HFF-Myc (cell line): ENCODE measurements at places on chromosomes 4 and X.

DNA sequence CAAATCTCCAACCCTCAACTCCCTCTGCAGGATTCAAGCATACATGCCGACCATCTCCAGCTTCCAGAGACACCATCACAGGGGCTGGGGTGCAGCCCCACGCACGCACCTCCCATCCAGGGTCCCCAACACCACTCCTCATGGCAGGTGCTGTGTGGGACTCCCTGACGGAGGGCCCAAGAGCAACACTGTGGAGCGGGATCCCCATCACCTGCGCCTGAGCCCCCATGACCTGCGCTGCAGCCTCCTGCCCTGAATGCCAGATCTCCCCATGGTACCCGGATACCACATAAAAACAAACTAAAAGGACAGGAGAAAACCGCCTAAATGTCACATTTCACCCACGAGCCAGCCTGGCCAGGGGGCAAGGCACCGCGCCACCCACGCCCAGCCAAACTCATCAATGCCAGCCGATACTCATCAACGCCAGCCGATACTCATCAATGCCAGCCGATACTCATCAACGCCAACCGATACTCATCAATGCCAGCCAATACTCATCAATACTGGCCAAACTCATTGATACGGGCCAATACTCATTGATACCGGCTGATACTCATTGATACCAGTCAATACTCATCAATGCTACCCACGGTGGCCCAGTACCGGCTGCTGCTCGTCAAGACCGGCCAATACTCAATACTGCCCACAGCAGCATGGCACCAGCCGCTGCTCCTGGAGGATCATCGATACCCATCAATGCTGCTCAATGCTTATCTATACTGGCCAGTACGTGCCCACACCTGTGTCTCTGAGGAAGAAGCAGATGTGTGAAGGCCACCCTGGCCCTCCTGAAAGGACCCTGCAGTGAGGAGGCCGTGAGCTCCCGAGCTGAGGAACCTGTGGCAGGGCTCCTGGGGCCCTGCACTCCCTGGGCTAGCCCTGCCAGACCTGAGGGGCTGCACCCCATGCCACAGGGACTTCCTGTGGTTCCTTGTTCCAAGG lies 6.2 kb downstream of the CTBP1 start:
- no peak for DNase-seq

DNA sequence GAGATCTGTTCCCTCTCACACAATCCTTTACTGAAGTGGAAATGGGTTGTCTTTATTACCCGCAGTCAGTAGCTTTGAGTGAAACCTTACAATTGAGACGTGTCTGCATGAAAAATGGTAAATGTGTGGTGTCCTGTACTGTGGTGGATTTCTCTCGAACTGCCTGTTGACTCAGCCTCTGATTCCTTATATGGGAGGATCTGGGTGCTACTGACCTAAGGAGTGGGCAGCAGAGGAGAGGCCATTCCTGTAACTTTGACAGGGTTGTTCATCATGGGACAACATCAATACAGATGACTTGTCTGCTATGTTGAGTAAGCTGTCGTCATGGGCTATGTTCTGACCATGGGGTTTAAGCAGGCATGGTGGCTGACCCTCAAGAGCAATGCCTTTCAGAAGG lies 159.6 kb upstream of the WDR1 start:
- no peak for DNase-seq

DNA sequence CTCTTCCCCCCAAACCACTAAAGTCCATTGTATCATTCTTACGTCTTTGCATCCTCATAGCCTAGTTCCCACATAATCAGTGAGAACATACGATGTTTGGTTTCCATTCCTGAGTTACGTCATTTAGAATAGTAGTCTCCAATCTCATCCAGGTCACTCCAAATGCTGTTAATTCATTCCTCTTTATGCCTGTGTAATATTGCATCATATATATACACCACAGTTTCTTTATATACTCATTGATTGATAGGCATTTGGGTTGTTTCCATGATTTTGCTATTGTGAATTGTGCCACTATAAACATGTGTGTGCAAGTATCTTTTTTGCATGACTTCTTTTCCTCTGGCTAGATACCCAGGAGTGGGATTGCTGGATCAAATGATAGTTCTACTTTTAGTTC lies 57.2 kb downstream of the ARFIP1 start:
- no peak for DNase-seq

DNA sequence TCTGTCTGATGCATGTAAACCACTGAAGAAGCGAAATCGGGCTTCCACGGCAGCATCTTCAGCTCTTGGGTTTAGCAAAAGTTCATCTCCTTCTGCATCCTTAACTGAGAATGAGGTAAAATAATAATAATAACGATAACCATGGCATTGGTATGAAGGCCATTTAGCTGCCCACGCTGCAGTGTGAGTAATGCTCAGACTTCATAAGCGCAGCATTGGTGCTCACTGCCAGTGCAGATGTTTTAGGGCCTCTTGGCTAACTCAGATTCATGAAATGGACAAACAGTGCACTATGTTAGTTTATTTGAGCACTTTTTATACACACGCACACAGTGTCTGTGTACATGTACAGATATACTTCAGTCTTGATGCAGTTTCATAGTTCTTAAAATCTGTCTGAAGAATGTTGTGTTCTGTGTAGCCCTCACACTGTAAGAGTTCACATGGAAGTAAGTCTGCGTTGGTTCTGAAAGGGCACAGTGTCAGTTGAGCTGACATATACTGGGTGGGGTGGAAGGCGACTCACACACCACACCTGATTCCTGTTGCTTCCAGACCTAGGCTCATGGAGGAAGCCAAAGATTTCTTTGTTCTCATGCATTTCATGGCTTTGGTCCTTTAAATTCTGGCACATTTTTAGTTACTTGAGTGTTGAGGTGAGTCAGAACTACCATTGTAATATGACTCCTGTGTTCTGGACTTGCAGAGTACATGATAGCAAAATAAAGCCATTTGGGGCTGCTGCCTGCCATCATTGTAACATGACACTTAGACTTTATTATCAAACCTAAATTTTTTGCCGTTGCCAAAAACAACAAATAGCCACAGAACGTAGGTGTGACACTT lies 68.7 kb downstream of the NSD2 start:
- peak; percentile 86 for DNase-seq

GRCh38 chr4:28799696-28800095 lies 1920.5 kb upstream of the PCDH7 start:
- no peak for DNase-seq

- no peak for DNase-seq
Measured at GRCh38 chr4:76611616-76612207, 176.7 kb downstream of the SHROOM3 start.

- DNase-seq: no peak
Measured at GRCh38 chr4:183195534-183195933, 96.5 kb downstream of the WWC2 start.

DNA sequence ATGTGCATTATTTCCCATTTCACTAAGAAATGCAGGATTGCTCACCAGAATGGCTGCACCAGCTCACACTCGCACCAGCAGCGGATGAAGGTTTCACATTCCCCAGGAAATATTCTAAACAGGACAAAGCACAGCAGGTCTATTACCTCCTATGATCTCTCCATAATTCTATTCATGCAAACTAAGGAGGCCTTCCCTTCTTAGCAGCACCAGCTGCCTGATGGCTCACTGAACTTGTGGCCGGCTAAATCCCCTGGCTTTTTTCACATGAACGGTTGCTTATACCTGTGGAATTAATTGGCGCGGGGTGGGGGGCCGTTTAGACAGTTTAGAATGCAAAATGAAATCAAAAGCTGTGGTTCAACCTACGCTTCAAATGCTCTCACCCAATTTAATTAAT lies 73.5 kb upstream of the SRD5A3 start:
- no peak for DNase-seq

DNA sequence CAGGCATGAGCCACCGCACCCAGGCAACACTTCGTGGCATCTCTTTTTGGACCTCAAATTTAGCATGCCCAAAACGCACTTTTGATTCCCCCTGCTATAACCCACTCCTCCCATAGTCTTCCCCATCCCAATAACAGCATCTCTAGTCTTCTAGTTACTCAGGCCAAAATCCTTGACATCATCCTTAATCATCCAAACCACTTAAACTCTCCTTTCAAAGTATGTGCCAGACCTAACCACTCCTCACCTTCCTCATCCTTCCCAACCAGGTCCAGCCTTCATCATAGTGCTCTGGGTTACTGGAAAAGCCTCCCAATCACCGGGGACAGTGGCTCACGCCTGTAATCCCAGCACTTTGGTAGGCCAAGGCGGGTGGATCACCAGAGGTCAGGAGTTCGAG lies 41.9 kb downstream of the AFAP1 start:
- DNase-seq: no peak
